ENCODE measurements at places on chromosomes 2 and 18.
A peak's percentile ranks its signal among the peaks of the same experiment; 100 is the strongest.

GRCh38 chr2:188382107-188382506, 90.4 kb downstream of the GULP1 start:
- no peak for DNase-seq

GRCh38 chr2:150944315-150944714, 317.3 kb downstream of the RBM43 start:
- DNase-seq, result no peak

DNA sequence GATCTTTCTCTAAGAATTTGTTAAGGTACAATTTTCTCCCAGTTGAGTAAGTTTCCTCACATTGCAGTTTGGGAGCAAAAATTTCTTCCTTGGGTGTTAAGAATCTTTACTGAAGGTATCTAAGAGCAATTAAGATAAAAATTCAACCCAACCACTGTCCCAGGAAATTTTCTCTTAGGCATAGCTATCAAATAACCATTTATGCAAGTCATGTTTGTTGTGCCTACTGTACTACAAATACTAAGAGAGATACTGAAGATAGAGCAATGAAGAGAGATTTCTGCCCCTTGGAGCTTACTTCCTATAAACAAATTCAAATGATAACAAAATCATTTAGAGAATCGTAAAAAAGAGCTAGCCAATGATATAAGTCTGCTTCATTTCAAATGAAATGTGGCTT, 402.8 kb downstream of the LRRTM4 start:
- DNase-seq, result no peak

- no peak for DNase-seq
Observed at GRCh38 chr2:227164763-227165291, 403 bp downstream of the COL4A3 start.

- no peak for DNase-seq
Observed at GRCh38 chr2:184599054-184599871, 934 bp downstream of the ZNF804A start.

- no peak for DNase-seq
Observed at GRCh38 chr2:231336236-231336635, 59.3 kb upstream of the B3GNT7 start.

- no peak for DNase-seq
Observed at GRCh38 chr18:58069099-58069498, 25.1 kb downstream of the NEDD4L start.

GRCh38 chr18:47545613-47546012, 294.2 kb upstream of the SKOR2 start:
- DNase-seq, result no peak

GRCh38 chr2:97755491-97755890, 42.1 kb downstream of the ZAP70 start:
- no peak for DNase-seq

DNA sequence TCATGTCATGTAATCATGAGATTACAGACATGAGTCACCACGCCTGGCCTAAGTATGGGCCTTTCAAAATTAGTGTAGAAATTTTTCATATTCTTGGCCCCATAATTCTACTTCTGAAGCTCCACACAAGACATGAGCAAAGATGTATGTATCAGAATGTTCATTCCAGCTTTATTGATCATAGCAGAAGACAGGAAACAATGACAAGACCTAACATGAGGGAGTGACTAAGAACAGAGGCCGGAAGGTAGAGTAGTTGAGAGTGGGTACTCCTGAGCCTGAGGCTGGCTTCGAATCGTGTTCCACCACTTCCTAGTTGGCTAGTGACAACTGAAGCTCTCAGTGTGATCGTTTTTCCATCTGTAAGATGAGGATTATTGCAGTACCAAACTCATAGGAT, 89.3 kb downstream of the ARMC9 start:
- no peak for DNase-seq

DNA sequence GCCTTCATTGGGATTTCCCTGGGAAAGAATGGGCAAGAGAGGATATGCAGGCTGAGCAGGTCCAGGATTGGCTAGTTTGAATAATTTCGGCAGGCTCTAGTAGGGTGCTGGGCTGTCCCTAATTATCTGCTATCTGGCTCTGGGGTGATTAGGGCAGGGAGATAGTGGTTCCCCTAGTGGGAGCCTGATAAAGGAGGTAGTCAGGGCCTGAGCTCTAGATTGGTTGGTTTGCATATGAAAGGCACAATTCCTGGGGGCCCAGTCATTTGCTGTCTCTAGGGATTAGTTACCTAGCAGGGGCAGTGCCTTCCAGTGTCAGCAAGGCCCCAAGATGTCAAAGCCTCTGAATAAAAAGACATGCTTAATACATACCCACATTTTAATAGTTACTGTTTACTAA, 690.1 kb upstream of the KLHL29 start:
- no peak for DNase-seq

DNA sequence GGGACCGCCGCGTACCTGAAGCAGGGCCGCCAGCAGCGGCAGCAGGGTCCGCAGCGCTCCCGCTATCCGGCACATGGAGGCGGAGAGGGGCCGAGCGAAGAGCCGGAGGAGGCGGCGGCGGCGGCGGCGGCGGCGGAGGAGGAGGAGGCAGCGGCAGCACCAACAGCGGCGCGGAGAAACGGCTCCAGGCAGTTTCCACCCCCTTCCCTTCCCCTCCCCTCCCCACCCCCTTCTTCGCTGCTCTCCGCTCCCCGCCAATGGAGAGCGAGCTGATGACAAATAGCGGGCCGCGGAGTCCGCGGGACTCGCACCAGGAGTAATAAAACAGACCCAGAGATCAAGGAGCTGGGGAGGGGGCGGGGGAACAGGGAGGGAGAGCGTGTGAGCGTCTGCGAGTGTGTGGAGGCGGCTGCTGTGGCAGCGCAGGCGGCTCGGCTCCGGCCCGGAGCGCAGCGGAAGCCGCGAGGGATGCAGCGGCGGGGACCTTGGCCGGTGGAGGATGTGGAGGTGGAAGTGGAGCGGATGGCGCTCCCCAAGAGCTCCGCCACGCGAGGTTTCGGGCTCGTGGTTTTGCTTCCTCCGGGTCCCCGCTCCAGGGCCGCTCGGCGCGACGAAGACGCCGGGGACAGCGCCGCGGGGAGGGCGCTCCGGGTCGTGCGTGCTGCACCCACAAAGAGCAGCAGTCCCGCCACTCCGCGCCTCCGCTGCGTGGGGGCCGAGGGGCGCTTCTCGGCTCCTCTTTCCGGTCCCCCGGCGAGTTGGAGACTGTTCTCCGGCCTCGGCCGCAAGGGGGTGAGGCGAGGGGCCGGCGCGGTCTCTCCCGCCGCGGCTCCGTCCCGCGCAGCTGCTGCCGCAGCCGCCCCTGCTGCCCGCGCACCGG, at the start of gene CDH2:
Gene CDH2, minus strand, starts transcription at position 183 of the 880 bp plus-strand sequence. Its CDS starts 108 bp downstream, at position 75.
- DNase-seq, result no peak

GRCh38 chr2:226575928-226576327, 223.7 kb downstream of the IRS1 start:
- DNase-seq, result no peak

- no peak for DNase-seq
Observed at GRCh38 chr2:71620116-71620515, 166.8 kb downstream of the DYSF start.

DNA sequence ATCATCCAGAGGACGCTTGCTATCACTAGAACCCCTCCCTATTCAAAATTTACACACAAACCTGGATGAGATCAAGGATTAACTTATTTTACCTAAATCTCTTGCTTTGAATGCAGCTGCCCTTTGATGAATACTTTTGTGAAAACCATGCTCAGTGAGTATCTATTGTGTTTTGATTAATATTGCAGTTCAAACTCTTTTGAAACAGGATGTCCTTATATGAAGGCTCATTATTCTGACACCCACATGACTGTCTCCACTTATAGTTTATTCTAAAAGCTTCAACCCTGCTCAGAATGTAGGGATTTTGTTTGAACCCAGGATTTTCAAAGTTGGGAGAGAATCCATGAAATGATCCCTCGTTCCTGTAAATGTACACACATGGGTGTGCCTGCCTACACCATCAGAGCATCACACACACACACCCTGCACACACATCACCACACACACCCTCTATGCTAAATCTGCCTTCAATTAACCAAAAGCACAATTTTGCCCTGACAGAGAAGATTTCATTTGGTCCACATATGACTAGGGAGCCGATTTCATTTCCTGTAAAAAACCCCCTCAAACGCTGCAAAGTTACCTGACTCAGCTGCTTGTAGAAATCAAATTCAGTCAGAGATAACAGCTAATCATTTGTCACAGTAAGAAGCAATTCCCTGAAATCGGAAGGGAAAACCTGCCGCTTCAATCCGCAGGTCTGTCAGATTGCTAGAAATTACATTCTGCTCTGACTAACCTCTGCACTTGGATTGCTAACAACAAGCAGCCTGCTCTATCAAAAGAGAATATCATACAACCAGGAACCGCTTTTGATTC, 65.2 kb downstream of the ZEB2 start:
- no peak for DNase-seq

GRCh38 chr2:187976259-187976985, 315.3 kb upstream of the GULP1 start:
- DNase-seq, result no peak

DNA sequence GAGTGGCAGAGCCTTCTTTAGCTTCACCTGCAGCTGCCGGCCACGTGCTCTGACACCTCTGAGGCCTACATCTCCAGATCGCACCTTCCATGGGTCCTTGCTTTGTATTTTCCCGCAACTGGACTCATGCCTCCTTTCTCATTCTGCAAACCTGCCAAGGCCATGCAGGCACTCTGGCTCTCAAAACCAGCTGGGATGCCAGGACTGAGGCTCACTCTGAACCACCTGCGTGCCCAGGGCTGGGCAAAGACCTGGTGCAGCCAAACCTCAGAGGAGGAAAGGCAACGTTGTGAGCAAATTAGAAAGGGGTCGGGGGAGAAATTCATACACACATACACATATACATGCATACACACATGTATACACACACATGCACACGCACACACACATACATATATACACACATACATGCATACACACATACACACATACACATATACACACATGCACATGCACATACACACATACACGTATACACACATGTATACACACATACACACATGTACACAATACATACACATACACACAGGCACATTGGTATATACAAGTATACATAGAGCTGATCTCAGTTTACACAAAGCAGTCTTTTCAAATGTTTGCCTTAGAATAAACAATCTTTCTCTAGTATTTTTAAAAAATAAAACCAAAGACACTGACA, 125.2 kb downstream of the RTP5 start:
- DNase-seq, result no peak

DNA sequence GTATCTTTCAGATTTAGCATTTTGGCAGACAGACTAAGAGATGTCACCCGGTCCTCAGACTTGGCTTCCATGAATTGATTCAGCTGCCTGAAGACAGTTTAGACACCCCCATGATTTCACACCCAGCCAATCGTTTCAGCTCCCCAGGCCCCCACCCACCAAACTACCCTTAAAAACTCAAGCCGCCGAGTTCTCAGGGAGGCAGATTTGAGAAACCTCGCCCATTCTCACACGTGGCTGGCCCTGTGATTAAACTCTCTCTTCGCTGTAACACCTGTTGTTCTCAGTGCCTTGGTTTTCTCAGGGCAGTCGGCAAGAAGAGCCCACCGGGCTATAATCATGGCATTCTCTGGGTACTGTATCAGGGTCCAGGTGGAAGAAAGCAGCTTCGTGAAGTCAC, 35.2 kb downstream of the UXS1 start:
- no peak for DNase-seq

- DNase-seq, result no peak
Observed at GRCh38 chr2:170814533-170815230, 2.0 kb upstream of the GAD1 start.

- no peak for DNase-seq
Observed at GRCh38 chr18:27763341-27763740, 413.6 kb downstream of the CDH2 start.

- DNase-seq, result no peak
Observed at GRCh38 chr2:158725441-158725891, 69.7 kb upstream of the DAPL1 start.

GRCh38 chr2:95025406-95026319, at the start of gene MAL:
TSS of gene MAL (plus strand) at chr2:95025708. CDS start at chr2:95025793, 85 bp downstream.
- DNase-seq, result peak; percentile 48

DNA sequence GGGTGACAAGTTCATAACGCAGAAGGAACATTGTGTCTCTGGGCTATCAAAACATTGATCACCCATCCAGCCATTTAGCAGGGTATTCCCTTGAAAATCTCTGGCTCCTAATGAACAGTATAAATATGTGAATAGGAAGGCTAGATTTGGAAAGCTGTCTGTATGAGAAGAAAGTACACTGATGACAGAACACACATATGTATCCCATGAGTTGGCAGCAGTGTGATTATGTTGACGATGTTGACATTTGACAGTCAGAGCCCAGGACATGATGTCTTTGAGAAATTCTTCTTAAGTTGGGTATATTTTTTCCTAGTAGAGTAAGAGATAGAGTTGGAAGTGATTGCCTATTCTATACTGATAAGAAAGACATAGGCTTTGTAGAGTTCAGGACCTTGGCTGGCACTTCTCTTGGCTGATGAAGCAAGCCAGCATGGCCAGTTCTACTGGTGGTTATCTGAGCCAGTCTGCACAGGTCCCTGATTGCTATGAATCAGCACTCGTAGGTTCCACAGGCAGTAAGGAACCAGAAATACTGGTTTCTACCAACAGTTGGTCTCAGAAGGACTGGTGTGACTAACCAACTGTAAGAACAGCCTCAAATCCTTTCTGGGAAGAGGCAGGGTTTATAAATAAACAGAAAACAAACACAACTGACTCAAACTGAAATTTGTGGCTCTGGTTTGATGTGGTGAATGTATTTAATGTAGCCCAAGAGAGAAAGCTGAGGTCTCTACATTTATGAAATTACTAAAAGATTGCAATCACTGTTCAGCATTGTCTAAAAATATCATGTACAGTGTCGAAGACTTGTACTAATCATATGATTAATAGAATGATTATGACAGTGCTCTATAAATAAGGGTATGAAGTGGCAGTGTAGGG, 43.9 kb upstream of the RAPH1 start:
- DNase-seq, result peak; percentile 11

GRCh38 chr18:51861046-51861445, 479.0 kb upstream of the DCC start:
- DNase-seq, result no peak

DNA sequence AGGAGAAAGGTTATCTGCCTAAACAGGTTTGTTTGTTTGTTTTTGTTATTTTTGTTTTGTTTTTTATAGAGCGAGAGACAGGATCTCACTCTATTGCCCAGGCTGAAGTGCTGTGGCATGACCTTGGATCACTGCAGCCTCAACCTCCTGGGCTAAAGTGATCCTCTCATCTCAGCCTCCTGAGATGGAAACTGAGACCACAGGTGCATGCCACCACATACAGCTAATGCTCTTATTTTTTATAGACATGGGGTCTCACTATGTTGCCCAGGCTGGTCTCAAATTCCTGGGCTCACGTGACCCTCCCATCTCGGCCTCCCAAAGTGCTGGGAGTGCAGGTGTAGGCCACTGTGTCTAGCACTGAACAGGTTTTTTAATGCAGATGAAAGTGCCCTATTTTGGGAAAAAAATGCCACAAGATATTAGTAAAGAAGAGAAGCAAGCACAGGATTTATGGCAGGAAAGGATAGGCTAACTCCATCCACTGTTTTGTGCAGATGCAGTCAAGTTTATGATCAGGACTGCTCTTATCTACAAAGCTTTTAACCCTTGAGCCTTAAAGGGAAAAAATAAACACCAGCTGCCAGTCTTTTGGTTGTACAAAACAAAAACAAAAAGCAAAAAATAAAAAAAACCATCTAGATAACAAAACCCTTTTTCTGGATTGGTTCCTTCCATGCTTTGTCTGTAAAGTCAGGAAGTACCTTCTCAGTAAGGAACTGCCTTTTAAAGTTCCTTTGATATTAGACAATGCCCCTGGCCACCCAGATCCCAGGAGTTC, 29.4 kb downstream of the MAP4K3 start:
- DNase-seq, result no peak

GRCh38 chr2:63345285-63345633, 243.0 kb downstream of the WDPCP start:
- no peak for DNase-seq
